NCI-H1092 treated with DMSO at 0.1 percent for 48 hours (cell line): ENCODE measurements at places on chromosomes 3 and 15.

- DNase-seq = no peak
Observed at GRCh38 chr15:99481113-99481950, 84.5 kb upstream of the MEF2A start.

GRCh38 chr3:52777127-52777958 is at the start of gene ITIH1:
TSS of gene ITIH1 (plus strand) at chr3:52777599. CDS start at chr3:52777616, 17 bp downstream.
- no peak for DNase-seq

- no peak for DNase-seq
Observed at GRCh38 chr3:141840737-141841544, 35.5 kb upstream of the ATP1B3 start.

- peak; percentile 41 for DNase-seq
Observed at GRCh38 chr3:33131331-33132018, 17.7 kb downstream of the CRTAP start.
